ENCODE measurements at places on chromosomes 2 and 18. TPM values are rescaled to one million over a fixed set of nuclear protein-coding genes. Genes with fewer than 3 reads are reported as not detected.
A peak's percentile ranks its signal among the peaks of the same experiment; 100 is the strongest.

The NAT8 gene
- total RNA-seq, result not detected

- peak; percentile 35 for DNase-seq
Measured at GRCh38 chr18:34789768-34790344, 79.8 kb downstream of the DTNA start.

DNA sequence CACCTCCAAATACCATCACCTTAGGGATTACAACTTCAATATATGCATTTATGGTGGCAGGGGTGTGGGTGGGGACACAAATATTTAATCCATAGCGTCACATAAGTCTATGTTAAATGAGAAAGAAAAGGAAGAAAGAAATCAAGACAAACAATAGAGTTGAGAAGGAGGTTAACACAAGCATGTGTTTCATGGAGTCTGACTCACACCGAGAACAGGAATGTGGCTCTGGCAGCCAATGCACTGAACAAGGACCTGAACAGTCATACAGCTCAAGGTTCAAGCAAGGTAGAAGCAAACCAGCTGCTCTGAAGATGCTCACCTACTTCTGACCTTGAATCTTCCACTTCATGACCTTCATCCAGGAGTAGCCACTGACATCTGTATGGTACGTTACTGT is 36.2 kb upstream of the LPIN1 start:
- peak; percentile 88 for DNase-seq

DNA sequence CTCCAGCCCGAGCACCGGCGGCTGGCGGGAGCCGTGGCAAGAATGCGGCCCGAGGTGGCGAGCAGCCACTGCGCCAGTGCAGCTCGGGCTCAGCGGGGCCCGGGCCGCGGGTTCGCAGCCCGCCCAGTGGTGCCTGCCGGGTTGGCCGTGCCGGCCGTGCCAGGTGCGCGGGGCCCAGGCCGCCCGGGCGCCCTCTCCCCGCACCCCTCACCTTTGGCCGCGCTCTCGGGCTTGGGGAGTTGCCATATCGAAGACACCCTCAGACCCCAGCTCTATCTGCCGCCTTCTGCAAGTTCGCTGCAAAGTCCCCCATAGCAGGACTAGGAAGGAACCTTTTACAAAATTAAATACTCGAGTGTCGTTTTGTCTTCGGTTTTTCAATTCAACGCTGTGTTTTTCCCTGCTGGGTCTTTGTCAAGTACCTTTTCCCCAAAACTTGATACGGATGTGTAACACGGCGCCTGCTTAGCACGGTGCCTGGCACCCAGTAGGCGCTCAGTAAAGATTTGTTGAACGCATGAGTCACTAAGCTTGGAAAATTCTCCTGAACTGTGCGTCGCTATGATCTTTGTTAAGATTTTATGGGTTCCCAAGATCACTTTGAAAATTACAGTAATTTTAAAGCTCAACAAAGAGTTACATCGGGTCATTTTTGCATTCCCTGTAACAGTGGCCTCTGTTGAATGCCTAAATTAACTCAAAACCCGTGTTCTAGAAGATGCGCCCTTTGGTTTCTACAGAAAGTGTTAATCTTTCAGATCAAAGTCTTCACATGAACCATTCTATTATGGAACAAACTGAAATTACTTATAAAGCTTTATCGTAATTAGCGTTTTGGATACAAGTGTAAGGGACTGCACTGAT is 750 bp downstream of the STRADB start:
- DNase-seq, result no peak

The PHLPP1 gene
- total RNA-seq, result 3.6 TPM

- DNase-seq, result no peak
Measured at GRCh38 chr18:79393181-79393634, 2.5 kb upstream of the NFATC1 start.

DNA sequence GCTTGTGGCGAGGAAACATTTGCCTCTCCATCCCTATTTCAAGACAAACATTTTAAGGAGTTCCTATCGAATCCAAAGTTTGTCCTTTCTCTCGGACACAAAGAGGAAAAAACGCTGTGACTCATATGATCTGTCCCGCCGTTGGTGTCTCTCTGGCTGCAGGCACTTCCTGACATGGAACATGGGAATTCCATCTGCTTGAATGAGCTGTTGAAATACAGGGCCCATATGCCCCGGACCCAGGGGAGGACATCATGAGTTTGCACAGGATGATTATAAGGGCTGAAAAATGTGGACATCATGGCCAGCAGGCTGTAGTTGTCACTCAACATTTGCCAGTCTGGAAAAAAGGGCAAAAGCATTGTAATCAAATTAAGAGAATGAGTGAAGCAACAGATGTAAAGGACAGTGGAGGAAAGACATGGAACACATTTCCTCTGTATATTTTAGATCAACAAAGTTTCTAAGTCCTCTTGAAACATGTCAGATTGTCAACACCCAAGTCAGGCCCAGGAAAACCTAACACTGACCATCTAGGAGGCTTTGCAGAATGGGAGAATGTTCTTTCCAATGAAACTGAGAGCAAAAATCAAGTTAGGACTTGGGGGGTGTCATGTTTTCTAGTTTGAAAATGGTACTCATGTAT is 103.2 kb upstream of the SMIM21 start:
- peak; percentile 22 for DNase-seq

- no peak for DNase-seq
Measured at GRCh38 chr2:101692041-101692440, 5.5 kb upstream of the MAP4K4 start.

- no peak for DNase-seq
Measured at GRCh38 chr2:82539280-82539621, 1919.8 kb downstream of the SUCLG1 start.

The ANKRD62 gene
- total RNA-seq, result not detected

- DNase-seq, result no peak
Measured at GRCh38 chr2:3639653-3640052, 18.3 kb upstream of the ALLC start.

GRCh38 chr2:235768606-235769005 is 274.8 kb downstream of the AGAP1 start:
- peak; percentile 19 for DNase-seq

- DNase-seq, result no peak
Measured at GRCh38 chr2:85319796-85320195, 8.0 kb downstream of the TGOLN2 start.
